ENCODE measurements at places on chromosomes 2 and 18. TPM values are rescaled to one million over a fixed set of nuclear protein-coding genes. Genes with fewer than 3 reads are reported as not detected.
A peak's percentile ranks its signal among the peaks of the same experiment; 100 is the strongest.

DNA sequence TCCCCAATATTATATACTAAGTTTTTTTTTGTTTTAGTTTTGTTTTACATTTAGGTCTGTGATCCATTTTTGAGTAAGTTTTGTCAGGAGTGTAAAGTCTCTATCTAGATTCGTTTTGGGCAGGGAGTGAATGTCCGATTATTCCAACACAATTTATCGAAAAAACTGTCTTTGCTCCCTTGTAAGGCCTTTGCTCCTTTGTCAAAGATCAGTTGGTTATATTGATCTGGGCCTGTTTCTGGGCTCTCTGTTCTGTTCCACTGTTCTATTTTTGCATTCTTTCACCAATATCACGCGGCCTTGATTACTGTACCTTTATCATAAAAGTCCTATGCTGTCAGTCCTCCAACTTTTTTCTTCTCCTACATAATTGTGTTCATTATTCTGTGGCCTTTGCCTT is 276.5 kb upstream of the ZC3H15 start:
- DNase-seq, result no peak

Gene RNF152
- 11.2 TPM for total RNA-seq

DNA sequence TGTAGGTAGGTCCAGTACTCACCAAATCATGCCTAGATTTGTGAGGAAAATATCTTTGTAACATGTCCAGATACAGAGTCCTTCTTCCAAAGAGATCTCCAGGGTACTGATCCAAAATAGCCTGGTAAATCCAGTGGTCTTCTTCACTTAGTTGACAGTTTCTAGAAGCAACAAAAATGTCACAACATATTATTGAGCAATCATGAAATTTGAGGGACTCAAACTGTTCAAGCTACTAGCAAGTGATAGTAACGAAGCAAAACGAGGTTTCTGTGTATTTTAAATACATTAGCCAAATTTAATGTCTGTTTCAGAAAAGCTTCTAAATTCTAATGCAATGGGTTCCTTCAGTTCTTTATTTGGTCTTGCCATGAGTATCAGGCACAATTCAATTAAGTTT is 142.8 kb downstream of the CCDC148 start:
- no peak for DNase-seq

Gene MYCN
- total RNA-seq, result not detected

GRCh38 chr2:188449561-188449960 is 157.9 kb downstream of the GULP1 start:
- DNase-seq, result no peak

GRCh38 chr18:25592804-25593360 is 240.9 kb upstream of the ZNF521 start:
- no peak for DNase-seq

- DNase-seq, result no peak
These were observed 16.7 kb downstream of the ARHGEF4 start for GRCh38 chr2:130853391-130853790.

Gene MPP4
- total RNA-seq, result 0.13 TPM

Gene MEP1B
- not detected for total RNA-seq

DNA sequence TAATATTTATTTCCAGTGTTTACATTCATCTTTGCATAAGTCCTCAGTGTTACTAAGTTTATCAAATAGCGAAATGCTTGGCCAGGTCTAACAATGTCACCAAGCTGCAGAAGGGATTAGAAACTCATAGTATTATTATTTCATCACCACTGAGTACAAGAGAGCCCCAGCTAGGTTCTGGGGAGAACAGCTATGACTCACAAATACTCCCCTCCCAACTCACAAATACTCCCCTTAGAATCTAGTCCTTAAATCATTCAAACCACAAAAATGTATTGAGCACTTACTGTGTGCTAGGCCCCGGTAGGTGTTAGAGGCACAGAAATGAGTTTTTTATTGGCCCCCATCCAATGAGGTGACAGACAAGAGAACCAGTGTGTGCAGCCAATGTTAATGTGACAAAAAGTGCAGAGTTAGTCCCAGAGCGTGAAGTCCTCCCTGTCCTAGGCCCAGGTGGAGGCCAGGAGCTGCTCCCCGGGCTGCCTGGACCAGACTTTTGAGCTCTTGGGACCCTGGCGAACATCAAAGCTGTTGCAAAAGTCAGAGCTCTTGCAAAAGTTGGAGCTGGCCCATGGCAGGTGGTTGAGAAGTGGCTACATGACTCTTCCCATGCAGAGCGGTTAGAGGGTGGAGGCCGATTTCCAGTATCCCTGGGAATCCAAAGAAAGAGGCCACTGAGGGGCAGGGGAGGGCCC is 9.8 kb downstream of the STEAP3 start:
- no peak for DNase-seq

GRCh38 chr2:33804155-33804554 is 205.1 kb upstream of the FAM98A start:
- no peak for DNase-seq

GRCh38 chr2:160561551-160562295 is 68.1 kb upstream of the RBMS1 start:
- DNase-seq, result no peak

DNA sequence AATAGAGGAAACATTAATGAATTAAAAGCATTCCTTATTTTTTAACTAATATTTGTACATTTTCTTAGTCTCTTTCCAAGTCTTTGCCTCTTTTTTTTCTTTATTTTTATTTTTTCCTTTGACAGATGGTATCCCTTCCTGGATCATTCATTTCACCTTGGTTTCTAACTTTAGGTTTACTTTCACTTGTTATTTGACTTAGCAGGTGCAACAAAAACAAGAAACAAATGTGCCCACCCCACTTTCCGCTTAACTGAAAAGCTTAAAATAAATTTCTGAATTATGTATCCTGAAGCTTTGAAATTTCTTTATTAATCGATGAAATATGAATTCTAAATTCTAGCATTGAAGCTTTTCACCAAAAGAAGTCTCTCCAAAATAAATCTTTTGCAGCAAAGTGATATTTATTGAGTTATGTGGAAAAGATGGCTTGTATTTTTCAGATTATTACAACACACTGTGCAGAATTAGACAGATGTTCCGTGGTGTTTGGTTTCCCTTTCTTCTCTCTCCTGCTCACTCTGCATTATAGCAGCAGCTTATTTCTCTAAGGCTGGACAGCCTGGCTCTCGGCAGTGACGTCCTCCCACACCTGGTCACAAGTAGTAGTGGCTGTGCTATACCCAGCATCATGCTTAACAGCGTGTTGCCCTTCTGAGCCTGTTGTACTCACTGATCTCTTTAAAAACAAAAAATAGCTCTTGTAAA is 99.1 kb upstream of the ZNF397 start:
- no peak for DNase-seq

DNA sequence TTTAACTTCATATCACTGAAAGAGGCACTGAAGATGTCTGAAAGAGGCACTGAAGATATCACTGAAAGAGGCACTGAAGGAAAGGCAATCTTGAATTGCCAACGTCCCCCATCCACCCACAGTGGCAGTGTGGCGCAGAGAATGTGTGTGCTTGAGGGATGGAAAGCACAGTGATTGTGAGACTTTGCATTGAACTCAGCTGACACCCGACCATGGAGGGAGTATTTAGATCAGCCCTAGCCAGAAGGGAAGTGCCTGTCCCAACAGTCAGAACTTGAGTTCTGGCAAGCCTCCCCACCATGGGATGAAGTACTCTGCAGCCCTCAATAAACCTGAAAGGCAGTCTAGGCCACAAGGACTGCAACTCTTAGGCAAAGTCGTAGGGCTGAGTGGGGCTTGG is 33.8 kb downstream of the MAP4K3 start:
- no peak for DNase-seq

Gene IL1R2
- 84.8 TPM for total RNA-seq

DNA sequence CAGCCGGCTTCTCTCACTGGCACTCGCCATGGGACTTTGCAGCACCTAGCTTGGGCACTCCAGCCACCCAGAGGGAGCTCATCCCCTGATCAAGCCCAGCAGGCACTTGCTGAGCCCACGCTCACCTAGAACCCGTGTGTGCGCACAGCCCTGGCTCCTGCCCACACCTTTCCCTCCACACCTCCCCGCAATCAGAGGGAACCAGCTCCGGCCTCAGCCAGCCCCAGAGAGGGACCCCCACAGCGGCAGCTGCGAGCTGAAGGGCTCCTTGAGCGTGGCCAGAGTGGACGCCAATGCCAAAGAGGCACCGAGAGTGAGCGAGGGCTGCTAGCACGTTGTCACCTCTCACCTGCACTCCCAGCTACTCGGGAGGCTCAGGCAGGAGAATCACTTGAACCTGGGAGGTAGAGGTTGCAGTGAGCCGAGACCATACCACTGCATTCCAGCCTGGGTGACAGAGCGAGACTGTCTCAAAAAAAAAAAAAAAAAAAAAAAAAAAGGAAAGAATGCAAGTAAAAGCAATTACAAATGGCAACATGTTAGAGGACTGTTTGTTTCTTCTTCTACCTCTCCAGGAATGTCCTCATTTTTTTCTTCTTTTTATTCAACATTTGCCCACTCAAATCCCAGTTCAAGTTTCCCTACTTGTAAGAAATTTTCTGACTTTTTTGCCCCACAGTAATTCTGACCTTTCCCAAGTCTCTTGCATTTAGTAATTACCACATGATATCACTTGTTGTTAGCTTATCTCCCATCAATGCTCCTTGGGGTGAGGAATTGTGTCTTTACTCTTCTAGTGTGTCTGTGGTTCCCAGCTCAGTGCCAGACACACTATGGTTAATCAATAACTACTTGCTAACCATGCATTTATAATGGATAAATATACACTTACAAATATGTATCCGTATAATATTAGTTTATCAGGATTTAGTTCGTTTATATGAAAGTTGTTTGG is 40.6 kb upstream of the ST3GAL5 start:
- peak; percentile 53 for DNase-seq

DNA sequence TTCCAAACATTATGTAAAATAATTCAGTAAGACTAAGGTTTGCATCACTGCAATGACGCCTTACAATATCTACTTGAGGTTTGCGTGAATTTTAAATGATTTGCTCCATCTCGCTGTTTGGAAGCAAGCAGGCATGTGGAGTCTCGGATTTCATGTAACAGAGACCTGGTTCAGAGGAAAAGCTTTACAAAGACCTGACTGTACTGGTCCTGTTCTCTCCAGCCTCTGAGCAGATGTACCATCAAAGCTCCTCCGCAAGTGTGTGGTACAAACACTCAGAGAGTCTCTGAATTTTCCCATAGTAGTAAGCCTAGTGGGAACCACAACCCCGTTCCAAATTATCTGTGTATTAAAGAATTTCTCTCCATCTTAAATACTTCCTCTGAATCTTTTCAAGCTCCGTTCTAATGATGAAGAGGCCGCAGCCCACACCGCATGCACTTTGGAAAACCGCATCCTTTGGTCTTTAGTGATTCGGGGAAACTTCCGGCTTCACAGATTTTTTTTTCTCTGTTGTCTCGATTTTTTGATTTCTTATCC is 728.1 kb upstream of the SOX11 start:
- no peak for DNase-seq

Gene ZNF638
- 405 TPM for total RNA-seq

GRCh38 chr2:224190936-224191270 is 151.8 kb upstream of the SERPINE2 start:
- DNase-seq, result no peak

DNA sequence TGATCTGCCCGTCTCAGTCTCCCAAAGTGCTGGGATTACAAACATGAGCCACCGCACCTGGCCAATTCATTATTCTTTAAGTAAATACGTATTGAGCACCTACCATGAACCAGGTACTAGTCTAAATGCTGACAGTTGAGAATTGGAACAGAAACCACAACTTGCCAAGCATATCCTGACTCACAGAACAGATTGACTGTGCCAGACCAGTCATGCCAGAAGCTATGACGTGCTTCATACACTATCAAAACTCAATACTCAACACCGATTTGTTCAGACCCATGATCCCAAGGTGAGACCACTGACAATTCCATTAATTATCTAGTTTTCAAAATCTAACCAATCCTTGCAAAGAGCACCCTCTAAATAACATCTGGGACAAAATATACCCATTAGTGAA is 148.6 kb downstream of the B3GNT2 start:
- DNase-seq, result no peak

Gene RPRM
- total RNA-seq, result 0.84 TPM

DNA sequence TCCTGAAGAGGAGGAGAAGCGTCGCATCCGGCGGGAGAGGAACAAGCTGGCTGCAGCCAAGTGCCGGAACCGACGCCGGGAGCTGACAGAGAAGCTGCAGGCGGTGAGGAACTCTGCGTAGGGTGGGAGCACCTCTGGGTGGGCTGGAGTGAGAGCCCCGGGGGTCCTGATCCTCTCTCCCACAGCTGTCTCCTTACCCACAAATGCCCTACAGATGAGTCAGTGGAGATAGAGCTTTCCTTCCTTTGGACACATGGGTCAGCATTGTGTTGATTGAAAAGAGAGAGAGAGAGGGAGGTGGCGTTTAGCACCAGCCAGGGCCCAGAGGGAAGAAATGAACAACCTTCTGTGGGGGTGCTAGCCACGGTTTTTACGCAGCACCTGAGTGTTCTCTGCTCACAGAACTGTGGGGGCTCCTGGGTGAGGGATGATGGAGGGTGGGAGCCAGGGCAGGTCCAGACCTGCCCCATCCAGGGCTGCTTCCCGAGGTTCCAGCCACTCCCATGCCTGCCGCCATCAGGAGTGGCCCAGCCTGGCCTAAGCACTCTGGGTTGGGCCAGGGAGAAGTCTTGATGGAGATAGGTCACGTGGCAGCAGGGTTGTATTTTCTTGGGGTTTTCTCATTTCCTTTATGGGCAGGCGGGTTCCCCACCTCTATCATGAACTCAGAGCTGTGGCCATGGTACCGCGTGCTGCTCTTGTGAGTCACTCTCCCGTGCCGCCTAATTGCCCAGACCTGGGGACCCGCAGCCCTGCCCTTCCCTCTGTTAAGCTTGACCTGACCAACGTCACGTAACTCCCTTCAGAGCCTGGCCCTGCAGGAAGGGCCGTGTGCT is 16.3 kb downstream of the FOSL2 start:
- no peak for DNase-seq

- DNase-seq, result no peak
These were observed 1.3 kb downstream of the CCDC68 start for GRCh38 chr18:54957996-54958395.

GRCh38 chr2:191638802-191639172 is 39.1 kb upstream of the NABP1 start:
- no peak for DNase-seq

DNA sequence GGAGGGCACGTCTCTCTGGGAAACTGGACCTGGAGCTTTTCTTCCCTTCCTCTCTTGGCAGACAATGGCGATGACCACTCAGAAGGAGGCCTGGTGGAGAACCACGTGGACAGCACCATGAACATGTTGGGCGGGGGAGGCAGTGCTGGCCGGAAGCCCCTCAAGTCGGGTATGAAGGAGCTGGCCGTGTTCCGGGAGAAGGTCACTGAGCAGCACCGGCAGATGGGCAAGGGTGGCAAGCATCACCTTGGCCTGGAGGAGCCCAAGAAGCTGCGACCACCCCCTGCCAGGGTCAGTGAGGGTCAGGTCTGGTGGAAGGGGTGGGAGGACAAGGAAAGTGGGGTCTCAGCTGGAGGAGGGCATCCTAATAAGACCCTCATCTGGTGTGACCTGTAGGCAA is 27.3 kb downstream of the IGFBP2 start:
- DNase-seq, result no peak

- no peak for DNase-seq
These were observed 183.7 kb downstream of the NRP2 start for GRCh38 chr2:205865905-205866441.

Gene ALPG
- 1.0 TPM for total RNA-seq

Gene LRATD1
- total RNA-seq, result 8.9 TPM

Gene CCNT2
- total RNA-seq, result 56.9 TPM
